Colonic mucosa (tissue), 4 donors: ENCODE measurements at places on chromosomes 16 and 17.

DNA sequence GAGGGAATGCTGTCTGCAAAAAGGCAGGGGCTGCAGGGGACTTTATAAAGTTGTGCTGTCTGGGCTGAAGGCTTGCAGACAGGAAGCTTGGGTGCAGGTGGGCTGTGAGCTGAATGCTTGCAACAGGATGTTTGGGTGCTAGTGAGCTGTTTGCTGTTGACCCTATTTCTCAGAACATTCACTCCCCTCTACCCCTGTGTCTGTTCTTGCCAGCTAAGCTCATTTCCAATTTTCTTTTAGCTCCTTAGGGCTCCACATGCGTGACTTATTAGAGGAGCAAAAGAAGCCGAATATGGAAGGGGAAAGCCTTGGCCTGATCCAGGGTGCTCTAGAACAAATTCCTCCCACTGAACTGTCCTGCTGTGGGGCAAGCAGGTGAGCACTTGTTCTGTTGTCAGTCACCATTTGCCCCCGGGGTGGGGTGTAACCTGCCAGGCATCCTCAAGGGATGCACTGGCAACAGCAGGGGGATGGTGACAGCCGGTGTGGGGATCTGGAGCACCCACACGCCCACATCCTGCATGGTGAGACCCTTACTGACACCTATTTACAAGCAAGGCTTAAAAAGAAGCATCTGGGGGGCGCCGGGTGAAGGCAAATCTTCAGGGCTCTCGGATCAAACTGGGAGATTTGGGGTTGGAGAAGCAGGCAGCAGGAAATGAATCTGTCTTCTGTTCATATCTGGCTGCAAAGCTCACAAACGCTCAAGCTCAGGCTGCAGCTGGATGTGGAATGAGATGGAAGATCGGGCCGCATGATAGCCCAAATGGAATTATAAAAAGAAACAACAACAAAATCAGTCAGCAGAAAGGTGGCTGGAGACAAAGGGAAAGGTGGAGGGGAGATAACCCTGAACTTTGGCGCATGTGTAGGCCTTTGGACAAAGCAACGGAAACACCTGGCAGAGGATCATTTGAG lies 21.1 kb upstream of the NUP93 start:
- no peak for DNase-seq

DNA sequence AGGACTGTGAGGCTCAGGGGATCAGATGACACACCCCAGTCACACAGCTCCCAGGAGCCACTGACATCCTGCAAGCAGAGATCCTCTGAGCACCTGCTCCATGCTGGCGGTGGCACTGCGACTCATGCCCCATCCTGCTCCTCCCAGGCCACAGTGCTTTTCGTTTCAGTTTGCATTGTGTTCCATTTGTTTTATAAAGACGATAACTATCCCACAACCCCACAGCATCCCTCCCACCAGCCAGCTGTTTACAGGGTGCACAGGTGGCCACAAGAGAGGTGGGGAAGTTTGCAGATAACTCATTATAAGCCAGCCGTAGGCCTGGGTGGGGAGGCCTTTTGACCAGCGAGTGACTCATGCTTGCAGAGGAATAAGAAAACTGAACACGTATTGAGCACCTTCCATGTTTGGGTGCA lies 28.2 kb downstream of the BCO1 start:
- DNase-seq: peak; percentile 88

DNA sequence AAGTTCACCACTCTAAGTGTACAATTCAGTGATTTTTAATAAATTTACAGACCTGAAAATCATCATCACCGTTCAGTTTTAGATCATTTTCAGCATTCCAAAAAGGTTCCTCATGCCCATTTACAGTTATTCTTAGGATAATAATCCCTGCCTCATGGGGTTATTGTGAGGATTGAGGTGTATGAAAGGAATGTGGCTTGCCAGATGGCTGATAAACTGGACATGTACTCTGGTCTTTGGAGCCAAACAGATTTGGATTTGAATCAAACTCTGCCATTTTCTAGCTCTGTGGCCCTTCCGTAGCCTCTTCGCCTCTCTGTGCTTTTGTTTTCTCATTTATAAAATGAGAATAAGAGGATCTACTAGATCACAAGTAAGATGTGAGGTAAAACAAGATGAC lies 53.9 kb upstream of the GPRC5B start:
- no peak for DNase-seq

GRCh38 chr16:54932021-54932660 lies 1.5 kb downstream of the IRX5 start:
- DNase-seq: no peak

DNA sequence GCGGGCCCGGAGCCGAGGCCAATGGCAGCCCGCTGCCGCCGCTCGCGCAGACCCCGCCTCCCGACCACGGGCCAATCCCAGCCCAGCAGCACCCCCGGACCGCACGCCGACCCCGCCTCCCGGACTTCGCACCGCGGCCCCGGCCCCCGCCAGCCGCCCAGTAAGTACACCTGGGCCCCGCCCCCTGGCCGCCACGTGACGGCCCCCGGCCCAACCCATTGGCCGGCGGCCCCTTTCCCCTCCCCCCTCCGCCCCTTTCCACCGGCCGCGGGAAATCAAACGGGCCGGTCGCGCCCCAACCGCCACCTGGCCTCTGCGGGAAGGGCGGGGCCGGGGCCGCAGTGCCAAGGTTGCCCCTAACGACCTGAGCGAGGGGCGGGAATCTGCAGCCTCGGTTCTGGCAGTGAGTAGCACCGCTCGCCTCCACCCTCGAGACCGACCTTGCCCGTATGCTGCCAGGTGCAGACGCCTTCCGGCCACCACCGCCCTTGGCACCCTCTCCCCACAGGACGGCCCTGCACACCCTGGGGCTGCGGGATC lies at the start of gene YBX2:
Gene YBX2, minus strand, starts transcription at position 26 of the 540 bp plus-strand sequence. CDS start 139 bp downstream, outside the sequence.
- DNase-seq: peak; percentile 94

- peak; percentile 70 for DNase-seq
These were observed 2.5 kb upstream of the LASP1 start for GRCh38 chr17:38867179-38867967.

GRCh38 chr17:35807371-35808144 lies 1.7 kb upstream of the TAF15 start:
- DNase-seq: no peak
